Coronary artery (tissue), 2 donors: ENCODE measurements at places on chromosomes 5 and 9.
A peak's percentile ranks its signal among the peaks of the same experiment; 100 is the strongest.

GRCh38 chr5:601771-602465 is 10.2 kb upstream of the CEP72 start:
- peak; percentile 54 for DNase-seq

DNA sequence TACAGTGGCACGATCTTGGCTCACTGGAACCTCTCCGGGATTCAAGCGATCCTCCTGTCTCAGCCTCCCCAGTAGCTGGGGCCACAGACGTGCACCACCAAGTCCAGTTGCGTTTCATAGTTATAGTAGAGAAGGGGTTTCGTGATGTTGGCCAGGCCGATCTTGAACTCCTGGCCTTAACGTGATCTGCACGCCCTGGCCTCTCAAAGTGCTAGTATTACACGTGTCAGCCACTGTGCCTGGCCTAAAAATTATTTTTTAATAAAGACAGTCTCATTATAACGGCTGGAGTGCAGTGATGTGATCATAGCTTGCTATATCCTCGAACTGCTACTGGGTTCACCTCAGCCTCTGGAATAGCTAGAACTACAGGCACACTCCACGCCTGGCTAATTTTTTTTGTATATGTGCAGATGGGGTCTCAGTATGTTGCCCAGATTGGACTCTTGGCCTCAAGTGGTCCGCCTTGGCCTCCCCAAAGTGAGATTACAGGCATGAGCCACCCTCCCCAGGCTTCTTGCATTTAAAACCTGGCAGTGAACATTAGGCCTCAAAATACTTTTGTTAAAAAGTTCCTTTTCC is 4.4 kb downstream of the NPM1 start:
- DNase-seq: no peak

DNA sequence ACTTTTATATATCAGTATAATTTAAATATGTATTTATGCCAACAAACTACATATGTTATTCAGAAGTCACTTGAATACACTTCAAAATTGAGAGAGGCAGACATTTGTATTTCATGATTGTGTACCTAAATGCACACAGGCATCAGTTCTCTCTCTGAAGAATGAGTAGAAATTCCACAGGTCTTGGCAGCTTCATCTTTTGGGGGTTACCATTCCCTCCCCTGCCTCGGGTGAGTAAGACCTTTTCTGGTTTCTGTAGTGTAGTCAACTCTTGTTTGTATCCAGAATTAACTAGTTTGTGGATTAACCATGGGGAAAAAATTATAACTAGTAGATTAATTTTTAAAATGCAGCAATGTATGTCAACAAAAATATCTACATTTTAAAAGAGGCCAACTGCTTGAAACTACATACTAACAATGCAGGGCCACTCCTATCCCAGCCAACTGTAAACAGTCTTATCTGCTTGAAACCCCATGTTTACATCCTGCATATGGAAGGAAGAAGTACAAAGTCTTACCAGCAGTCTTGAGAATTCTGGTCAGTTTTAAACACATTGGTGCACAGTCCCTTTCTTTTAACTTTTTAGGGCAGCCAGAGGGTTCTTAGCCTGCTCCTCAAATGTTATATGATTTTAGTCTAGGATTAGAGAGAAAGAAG is 339.6 kb upstream of the KIF2A start:
- DNase-seq: no peak

DNA sequence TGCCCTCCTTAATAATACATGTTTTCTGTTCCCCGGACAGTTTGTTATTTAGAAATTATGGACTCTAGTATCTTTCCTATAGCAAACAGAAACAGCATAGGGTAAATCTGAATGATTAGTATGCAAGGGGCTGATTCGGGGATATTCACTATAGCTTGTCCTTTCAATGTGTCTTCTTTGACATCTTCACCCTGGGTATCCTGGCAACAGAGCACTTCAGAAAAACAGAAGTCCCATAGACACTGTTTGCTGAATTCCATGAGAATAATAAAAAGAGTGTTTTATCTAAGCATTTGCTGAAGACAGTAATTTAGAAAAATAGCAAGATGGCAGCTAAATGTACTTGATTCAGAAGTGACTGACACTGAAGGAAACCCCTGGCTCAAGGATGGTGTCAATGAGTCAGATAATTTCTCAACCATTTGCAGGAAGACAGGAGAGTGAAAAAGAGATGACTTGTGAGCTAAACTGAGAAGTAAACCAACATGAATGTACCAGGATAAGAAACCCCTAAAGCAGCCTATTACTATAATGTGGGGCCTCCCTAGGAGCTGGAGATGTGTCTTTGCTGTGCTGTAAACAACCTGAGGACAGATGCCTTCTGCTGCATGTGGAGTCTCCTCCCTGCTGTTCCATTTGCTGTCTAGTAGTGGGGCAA is 246.2 kb downstream of the MAN2A1 start:
- no peak for DNase-seq

- no peak for DNase-seq
Measured at GRCh38 chr5:155943516-155944407, 383.2 kb upstream of the SGCD start.

GRCh38 chr9:503326-503725 is 288.7 kb downstream of the DOCK8 start:
- no peak for DNase-seq

DNA sequence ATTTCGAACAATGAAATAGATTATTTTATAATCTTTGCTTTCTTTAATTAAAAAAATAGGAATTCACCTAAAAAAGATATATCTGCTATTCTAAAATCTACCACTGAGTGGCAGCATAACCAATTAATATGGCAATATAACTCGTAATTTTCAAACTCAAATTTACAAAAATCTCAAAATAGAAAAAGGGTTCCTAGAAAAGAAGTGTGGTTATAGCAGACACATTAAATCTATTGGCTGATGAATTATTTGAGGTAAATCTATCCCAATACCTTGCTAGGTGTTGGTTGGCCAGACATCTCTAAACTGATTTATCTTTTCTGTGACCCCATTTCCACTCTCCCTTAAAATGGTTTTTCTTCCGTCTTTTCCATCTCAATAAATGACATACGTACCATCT is 30.2 kb upstream of the NRG2 start:
- DNase-seq: no peak

DNA sequence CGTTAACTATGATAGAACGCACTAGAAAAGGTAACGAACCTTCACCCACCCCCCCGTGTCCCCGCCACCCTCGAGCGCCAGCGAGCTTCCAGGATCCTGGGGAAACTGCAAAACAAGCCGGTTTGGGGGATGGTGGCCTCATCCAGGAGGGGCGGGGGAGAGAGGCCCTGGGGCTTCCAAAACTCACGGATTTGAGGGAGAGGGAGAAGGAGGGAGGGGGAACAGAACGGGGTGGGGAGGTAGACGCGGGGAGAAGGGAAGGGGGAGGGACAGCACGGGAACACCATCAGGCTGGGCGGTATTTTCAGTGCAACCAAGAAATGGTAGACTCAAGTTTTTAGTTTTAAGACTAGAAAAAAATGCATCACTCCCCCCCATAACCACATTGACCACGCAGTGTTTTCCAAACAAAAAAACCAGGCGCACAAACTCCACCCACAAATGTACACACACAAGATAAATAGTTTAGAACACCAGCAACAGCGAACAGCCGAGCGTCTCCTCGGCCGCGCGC is 1.4 kb downstream of the NRARP start:
- DNase-seq: no peak

- DNase-seq: no peak
Measured at GRCh38 chr9:119877306-119877705, 508.1 kb upstream of the BRINP1 start.

DNA sequence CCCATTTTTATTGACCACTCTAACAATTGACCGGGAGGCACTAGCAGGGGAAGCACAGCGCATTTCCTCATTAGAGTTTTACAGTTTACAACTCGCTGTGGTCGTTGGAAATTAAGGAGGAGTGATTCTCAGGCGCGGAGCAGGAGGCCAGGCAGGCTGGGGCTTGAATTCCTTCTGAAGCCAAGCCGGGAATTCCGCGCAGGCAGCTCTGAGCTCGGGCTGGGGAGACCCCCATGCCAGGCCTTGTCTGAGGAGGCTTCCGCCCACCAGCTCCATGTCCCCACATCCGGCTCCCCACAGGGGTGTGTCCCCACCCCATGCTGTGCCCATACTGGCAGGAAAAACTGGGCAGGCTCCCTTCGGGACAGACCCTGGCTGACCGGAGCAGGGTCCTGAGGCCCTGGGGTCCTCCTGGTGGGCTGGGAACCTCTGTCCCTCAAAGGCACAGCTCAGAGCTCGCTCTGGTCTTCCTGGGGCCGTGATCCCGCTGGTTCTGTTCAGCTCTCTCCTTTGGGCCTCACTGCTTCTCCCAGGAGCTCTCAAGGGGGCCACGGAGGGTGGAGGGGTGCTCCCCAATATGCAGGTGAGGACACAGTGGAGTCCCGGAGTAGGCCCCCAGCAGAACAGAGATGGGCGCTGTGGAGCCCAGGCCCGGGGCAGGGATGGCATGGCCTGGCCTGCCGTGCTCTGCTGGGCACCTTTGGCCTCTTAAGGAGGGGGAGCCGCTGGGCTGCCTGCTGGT is 1.3 kb upstream of the NRARP start:
- no peak for DNase-seq

- DNase-seq: no peak
Measured at GRCh38 chr9:16031486-16031885, 478.6 kb downstream of the CCDC171 start.

DNA sequence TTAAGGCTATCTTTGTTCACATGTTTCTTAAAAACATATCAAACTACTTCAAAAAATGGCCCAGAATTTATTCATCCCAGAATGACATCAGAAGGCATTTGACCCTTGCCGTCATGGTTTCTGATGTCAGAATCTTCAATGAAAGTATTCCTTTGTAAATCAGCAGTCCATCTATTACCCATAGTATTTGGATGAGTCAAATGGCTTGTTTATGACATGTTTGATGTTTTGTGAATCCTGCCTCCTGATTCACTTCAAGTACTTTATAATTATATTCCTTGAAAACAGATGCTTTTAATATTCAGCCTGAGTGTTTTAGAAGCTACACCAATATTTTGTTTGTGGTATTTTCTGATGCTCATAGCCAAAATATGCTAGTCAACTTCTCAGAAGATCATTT is 200.8 kb upstream of the MEF2C start:
- no peak for DNase-seq
